ENCODE measurements at places on chromosomes 4 and X. TPM values are rescaled to one million over a fixed set of nuclear protein-coding genes. Genes with fewer than 3 reads are reported as not detected.
A peak's percentile ranks its signal among the peaks of the same experiment; 100 is the strongest.

GRCh38 chr4:32735856-32736590 is 2015.9 kb downstream of the PCDH7 start:
- DNase-seq, result no peak
- no peaks in the 10 kb centered on the region for H3K36me3 ChIP-seq
- no peak overlapping the region for H3K27ac ChIP-seq

FGF13 gene
- not detected for total RNA-seq

DNA sequence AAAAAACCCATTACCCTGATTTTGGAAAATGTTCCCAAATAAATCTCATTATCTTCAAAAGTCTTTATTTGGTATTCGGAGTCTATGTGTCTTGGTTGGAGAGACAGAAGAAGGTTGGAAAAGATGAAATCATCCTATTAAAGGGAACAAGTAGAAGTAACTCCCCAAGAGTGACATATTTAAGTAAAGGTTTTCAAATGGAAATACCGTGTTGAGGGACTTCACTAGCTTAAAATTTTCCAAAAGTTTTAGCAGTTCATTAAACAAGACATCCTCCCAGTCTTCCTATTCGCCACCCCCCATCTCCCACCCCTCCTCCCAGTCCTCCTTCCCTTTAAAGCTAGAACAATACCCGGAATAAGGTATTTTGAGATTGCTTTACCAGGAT is 62.7 kb upstream of the CCDC160 start:
- H3K4me1 ChIP-seq, result peaks cover 6% of the 10 kb centered on the region
- no peak for DNase-seq
- H3K4me3 ChIP-seq, result peak overlapping the region; percentile 76
- peak overlapping the region; percentile 81 for H3K27ac ChIP-seq
- H3K36me3 ChIP-seq, result peaks cover 24% of the 10 kb centered on the region
- peaks cover 8% of the 10 kb centered on the region for H3K27me3 ChIP-seq

SSX2B gene
- total RNA-seq, result not detected

- no peak overlapping the region for H3K27ac ChIP-seq
- peaks cover 8% of the 10 kb centered on the region for H3K27me3 ChIP-seq
- H3K36me3 ChIP-seq, result no peaks in the 10 kb centered on the region
- H3K4me1 ChIP-seq, result no peaks in the 10 kb centered on the region
- H3K4me3 ChIP-seq, result no peak overlapping the region
Observed at GRCh38 chr4:186096681-186097165, 7.8 kb upstream of the FAM149A start.
